ENCODE measurements at places on chromosomes 12 and 14. TPM values are rescaled to one million over a fixed set of nuclear protein-coding genes. Genes with fewer than 3 reads are reported as not detected.

The TAS2R43 gene
- total RNA-seq = 0.33 TPM

The RNF31 gene
- 57.9 TPM for total RNA-seq

The IAPP gene
- not detected for total RNA-seq

The RPGRIP1 gene
- total RNA-seq = not detected

The CLEC14A gene
- 15.9 TPM for total RNA-seq

The CPM gene
- total RNA-seq = 91.2 TPM

The AQP6 gene
- not detected for total RNA-seq

The JAG2 gene
- total RNA-seq = 1.6 TPM

The POTEG gene
- total RNA-seq = not detected

The PTCSC3 gene
- total RNA-seq = not detected

The PELI2 gene
- total RNA-seq = 18.7 TPM

The HSPA2 gene
- total RNA-seq = 2.5 TPM

The KRT6C gene
- total RNA-seq = not detected

The IKZF4 gene
- total RNA-seq = 1.2 TPM

The MTERF2 gene
- 10.9 TPM for total RNA-seq

The P2RX2 gene
- not detected for total RNA-seq

The DNAI7 gene
- total RNA-seq = 0.17 TPM

The ZDHHC22 gene
- total RNA-seq = not detected

The LRRC43 gene
- 3.3 TPM for total RNA-seq

The FAM181A gene
- not detected for total RNA-seq

The TMCC3 gene
- 0.83 TPM for total RNA-seq

The PTMS gene
- 39.2 TPM for total RNA-seq

The KRT77 gene
- total RNA-seq = not detected

The TSPAN9 gene
- total RNA-seq = 14.5 TPM

The ACYP1 gene
- total RNA-seq = 22.7 TPM

The INHBC gene
- total RNA-seq = not detected

The TPPP2 gene
- not detected for total RNA-seq

The CD163 gene
- not detected for total RNA-seq

The ZBTB39 gene
- 3.5 TPM for total RNA-seq

The WIF1 gene
- 0.15 TPM for total RNA-seq

The RBP5 gene
- total RNA-seq = 0.33 TPM

The SLC38A4 gene
- total RNA-seq = 1.2 TPM

The CEP170B gene
- total RNA-seq = 28.0 TPM

The GALNT4 gene
- 17.9 TPM for total RNA-seq

The STAT2 gene
- total RNA-seq = 291 TPM

The HCAR3 gene
- not detected for total RNA-seq

All from smooth muscle cell of trachea (primary cell).